GM19239 (cell line): ENCODE measurements at places on chromosomes 7 and 10.

DNA sequence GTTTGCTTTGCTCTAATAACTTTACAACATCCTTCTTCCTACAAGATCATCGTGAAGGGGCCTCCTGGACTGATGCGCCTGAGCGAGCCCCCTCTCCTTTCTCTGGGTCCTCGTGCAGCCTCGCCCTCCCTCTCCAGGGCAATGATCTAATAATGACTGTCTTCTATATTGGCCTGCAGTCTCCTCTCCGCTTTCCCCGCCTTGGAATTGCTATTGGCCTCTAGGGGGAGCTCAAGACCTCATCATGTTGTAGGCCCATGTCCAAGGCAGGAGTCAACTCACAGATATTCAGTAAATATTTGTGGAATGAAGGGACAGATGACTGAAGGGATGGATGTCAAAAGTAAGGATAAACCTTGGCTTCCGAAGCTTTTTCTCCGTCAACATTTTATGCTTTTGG, 1180.3 kb downstream of the TYW1 start:
- DNase-seq = no peak

- no peak for DNase-seq
Measured at GRCh38 chr7:55077561-55078410, 59.0 kb downstream of the EGFR start.

DNA sequence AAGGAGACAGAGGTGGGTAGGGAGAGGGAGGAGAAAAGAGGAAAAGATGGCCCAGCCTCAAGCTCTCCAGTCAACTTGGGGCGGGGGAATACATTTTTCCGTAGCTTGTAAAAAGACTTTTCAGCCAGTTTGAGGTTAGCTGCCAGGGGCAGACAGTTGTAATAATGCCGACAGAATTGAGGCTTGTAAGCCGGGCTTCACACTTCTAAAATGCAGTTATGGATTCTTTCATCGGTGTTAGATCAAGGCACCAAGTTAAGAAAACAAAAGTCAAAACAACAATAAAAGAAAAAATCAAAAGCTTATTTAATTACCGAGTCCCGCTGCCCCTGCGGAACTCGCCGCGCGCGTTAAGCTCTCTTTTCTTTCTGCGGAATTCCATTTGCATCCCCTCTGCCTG, 448 bp upstream of the EVX1 start:
- no peak for DNase-seq

GRCh38 chr7:137903382-137904169, 56.8 kb upstream of the DGKI start:
- peak; percentile 42 for DNase-seq

DNA sequence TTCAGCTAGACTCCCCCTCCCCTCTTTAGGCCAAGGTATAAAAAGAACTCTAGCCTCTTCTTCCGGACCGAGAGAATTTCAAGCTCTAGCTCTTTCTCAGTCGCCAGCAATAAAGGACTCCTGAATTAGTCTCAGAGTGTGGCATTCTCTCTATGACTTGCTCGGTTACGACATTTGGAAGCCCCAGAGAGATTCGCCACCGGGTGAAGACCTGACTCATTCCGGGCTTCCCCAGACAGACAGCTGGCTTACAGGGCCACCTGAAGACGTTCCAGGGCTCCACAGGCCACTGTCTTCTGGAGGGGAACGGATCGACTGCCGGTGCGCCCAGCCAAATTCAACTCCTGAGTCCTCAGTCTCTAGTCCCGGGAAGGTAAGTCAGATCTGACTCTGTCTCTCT, at the start of gene AKR1B15:
TSS of gene AKR1B15 (plus strand) at position 234 of the 400 bp plus-strand sequence. CDS start 15,510 bp downstream, outside the sequence.
- peak; percentile 50 for DNase-seq

DNA sequence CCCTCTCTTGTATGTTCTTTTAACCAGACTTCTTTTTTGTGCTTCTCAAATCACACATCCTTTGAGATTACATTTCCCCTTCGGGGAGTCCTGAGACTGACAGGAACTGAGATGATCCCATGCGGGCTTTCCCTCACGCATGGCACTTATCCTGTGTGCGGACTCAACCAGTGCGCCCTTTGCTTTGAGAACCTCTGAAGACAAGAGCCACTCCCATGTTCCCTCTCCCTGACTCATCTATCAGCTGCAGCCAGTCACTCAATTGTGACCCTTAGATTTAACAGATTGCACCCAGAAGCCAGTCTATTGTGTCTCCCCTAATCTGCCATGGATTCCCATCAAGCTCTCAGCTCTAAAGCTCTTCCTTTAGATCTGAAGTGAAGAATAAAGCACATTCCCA, 353.9 kb upstream of the MEOX2 start:
- DNase-seq = no peak

- DNase-seq = no peak
Measured at GRCh38 chr7:41378156-41378555, 324.7 kb downstream of the INHBA start.
